ENCODE measurements at places on chromosomes 2 and 18.

DNA sequence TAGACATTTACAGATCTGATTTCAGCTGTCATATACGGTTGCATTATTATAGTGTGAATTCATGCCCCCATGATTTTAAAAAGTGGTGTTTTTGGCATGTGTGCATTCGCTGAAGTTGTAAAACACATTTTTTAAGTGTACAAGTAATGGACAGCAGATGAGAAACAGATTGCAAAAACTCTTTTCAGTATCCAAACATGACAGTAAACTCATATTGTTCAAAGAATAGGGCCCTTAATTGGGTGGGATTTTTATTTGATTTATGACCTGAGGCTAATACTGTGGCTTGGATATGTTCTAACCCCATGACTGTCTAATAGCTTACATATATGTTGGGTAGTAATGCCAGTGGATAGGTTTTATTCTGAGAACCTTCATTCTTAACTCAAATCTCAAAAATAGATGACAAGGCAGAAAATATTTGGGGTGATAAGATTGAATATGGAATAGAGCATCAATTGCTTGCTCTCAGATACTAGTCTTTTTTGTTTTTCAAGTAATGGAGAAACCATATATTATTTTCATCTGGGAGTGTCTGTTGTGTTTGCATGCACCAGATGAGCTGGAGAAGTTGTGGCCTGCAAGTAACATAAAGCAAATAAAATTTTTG is 118.6 kb downstream of the PARD3B start:
- no peaks in the 10 kb centered on the region for H3K36me3 ChIP-seq
- H3K4me1 ChIP-seq, result no peaks in the 10 kb centered on the region
- no peak overlapping the region for H3K4me3 ChIP-seq
- H3K27ac ChIP-seq, result no peak overlapping the region
- DNase-seq, result no peak
- no peaks in the 10 kb centered on the region for H3K27me3 ChIP-seq

DNA sequence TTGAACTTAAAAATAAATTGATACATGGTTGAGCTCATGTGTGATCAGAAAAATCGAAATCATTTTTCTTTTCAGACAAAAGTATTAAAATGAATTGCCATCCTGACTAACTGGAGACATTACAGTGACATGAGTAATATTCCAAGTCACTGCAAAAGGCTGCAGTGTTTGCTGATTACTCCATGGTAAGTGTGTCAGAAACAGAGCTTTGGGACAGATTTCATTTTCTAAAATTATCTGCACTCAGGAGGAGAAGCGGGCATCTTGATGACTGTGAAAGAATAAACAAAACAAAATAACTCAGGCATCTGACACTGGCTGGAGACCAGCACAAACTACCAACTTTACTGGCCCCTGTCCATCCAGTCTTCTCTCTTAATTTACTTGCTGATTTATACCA is 312.3 kb upstream of the PIK3C3 start:
- no peaks in the 10 kb centered on the region for H3K36me3 ChIP-seq
- no peak overlapping the region for H3K4me3 ChIP-seq
- DNase-seq, result no peak
- H3K27me3 ChIP-seq, result no peaks in the 10 kb centered on the region

DNA sequence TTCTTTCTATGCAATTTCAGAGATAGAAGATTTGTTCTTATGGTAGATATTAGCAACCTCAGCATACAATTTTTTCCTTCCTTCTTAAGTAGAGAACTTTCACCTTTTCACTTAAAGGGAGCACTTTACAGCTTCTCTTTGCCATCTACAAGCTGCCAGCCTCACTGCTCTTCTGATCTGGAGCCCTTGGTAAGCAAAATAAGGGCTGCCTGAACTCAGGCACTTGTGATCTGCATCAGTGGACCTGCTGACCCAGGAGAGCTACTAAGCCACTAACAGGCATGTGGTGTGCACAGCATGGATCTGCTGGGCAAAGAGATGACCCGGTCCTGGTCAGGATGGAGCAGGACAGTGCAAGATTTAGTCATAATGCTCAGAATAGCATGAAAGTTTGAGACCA is 80.8 kb upstream of the SNTG2 start:
- H3K27ac ChIP-seq, result no peak overlapping the region
- H3K4me1 ChIP-seq, result no peaks in the 10 kb centered on the region
- H3K36me3 ChIP-seq, result no peaks in the 10 kb centered on the region
- DNase-seq, result no peak

DNA sequence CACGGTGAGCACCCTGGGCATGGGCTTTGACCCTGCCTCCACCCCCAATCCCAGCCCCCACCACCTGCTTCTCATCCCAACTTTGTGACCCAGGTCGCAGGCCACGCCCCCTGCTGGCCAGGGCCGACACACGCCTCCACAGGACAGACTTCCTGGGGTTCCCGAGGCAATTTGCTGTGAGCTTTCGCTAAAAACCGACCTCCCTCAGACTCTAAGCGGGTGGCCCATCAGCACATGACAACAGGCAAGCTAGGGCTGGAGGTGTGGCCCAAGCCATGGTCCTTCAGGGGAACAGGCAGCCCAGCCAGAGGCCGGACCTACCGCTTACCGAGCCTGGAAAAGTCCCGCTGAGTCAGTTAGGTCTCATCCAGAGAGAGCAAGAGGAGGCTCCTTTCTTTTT is 31.9 kb downstream of the C1QL2 start:
- H3K4me3 ChIP-seq, result no peak overlapping the region
- H3K27me3 ChIP-seq, result no peaks in the 10 kb centered on the region
- no peaks in the 10 kb centered on the region for H3K4me1 ChIP-seq
- H3K36me3 ChIP-seq, result no peaks in the 10 kb centered on the region

DNA sequence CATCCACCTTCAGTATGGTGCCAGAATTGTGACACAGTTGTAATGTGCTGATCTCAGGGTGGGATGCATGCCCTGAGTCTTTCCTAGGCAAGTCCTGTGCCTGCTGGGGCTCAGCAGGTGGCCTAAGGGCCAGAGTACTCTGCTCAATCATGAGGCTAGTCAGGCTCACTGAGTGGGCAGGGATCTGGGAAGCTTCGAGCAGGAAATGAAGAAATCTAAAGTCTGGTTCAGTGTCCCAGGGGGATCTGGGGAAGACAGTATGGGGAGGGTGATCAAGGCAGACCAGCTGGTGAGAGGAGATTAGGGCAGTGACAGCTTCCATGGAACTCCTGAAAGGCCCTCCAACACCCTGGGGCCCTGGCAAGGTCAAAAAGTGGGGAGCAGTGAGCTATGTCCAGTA is 8.9 kb upstream of the ANKRD29 start:
- no peak overlapping the region for H3K27ac ChIP-seq
- H3K36me3 ChIP-seq, result no peaks in the 10 kb centered on the region
- no peak overlapping the region for H3K4me3 ChIP-seq
- no peaks in the 10 kb centered on the region for H3K27me3 ChIP-seq
- no peaks in the 10 kb centered on the region for H3K4me1 ChIP-seq

DNA sequence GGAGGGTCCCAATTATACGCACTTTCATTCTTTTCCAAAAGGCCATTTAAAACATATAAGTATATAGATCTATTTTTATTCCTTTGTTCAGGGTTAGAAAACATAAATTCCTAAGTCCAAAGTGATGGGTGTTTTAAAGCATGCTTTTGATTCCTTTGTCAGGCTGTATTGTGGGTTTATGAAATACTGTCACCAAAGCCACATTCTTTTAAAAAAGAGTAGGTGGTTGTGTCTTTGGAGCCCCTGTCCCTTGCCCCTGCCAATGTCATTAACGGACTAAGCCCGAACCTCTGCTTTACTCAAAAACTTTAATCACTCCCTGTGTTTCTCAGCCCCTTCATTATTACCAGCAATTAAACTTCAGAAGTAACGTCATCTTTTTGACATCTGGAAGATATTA is 104.9 kb upstream of the APCDD1 start:
- H3K36me3 ChIP-seq, result no peaks in the 10 kb centered on the region
- H3K27me3 ChIP-seq, result no peaks in the 10 kb centered on the region
- no peaks in the 10 kb centered on the region for H3K4me1 ChIP-seq
- DNase-seq, result no peak
- no peak overlapping the region for H3K4me3 ChIP-seq

- no peak for DNase-seq
- H3K27ac ChIP-seq, result no peak overlapping the region
- no peaks in the 10 kb centered on the region for H3K4me1 ChIP-seq
- no peaks in the 10 kb centered on the region for H3K36me3 ChIP-seq
- H3K4me3 ChIP-seq, result no peak overlapping the region
- H3K27me3 ChIP-seq, result no peaks in the 10 kb centered on the region
Observed at GRCh38 chr2:156536534-156536933, 100.4 kb downstream of the GPD2 start.

DNA sequence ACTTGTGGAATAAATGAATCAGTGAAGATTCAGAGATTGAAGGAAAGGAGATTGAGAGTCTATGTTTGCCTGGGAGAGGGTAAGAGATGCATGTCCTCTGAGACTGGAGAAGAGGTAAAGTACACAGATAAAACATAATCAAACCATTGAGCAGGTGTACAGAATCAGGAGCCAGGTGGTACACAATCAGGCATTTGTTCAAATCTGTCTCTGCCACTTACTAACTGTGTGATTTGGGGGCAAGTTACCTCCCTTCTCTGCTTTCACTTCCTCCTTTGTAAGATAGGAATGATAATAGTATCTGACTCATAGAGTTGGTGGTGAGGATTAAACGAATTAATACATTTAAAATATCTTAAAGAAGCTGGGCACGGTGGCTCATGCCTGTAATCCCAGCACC is 94.0 kb downstream of the CDK15 start:
- no peaks in the 10 kb centered on the region for H3K36me3 ChIP-seq
- DNase-seq, result no peak
- H3K27me3 ChIP-seq, result no peaks in the 10 kb centered on the region
- H3K4me1 ChIP-seq, result no peaks in the 10 kb centered on the region
- H3K27ac ChIP-seq, result no peak overlapping the region

GRCh38 chr2:238706673-238707072 is 141.2 kb upstream of the TWIST2 start:
- no peak overlapping the region for H3K4me3 ChIP-seq
- DNase-seq, result no peak

GRCh38 chr18:13534631-13535030 is 191.7 kb downstream of the FAM210A start:
- H3K27me3 ChIP-seq, result no peaks in the 10 kb centered on the region
- DNase-seq, result no peak
- no peak overlapping the region for H3K4me3 ChIP-seq
- H3K4me1 ChIP-seq, result peaks cover 24% of the 10 kb centered on the region

GRCh38 chr2:226376516-226377180 is 423.0 kb downstream of the IRS1 start:
- no peak overlapping the region for H3K4me3 ChIP-seq
- H3K4me1 ChIP-seq, result no peaks in the 10 kb centered on the region
- H3K27ac ChIP-seq, result no peak overlapping the region
- H3K36me3 ChIP-seq, result no peaks in the 10 kb centered on the region
- no peak for DNase-seq

DNA sequence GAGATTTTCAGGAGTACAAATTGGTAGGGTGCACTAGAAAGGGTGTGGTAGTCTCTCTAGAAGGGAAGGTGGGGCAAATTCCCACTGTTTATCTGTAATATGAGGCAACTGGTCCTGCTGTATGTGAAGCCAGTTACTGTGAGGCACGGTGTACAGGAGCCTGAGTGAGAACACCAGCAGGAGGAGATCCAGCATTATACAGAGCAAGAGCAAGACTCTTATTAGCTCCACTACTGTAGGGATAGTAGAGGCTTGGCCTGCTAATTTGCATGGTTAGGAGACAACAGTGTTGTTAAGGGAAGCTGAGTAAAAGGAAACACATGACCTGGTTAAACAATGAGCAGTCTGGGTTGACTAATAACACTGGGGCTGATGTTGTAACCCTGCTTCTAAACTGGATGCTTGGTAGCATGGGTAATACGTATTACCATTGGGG is 76.3 kb upstream of the WDSUB1 start:
- H3K27ac ChIP-seq, result no peak overlapping the region
- H3K36me3 ChIP-seq, result peaks cover 19% of the 10 kb centered on the region
- no peak overlapping the region for H3K4me3 ChIP-seq
- no peaks in the 10 kb centered on the region for H3K4me1 ChIP-seq
- DNase-seq, result no peak

- H3K27me3 ChIP-seq, result no peaks in the 10 kb centered on the region
- DNase-seq, result no peak
- H3K27ac ChIP-seq, result no peak overlapping the region
- H3K36me3 ChIP-seq, result no peaks in the 10 kb centered on the region
Observed at GRCh38 chr2:106126705-106127281, 67.3 kb downstream of the UXS1 start.

GRCh38 chr18:37578886-37579513 is 13.4 kb upstream of the CELF4 start:
- no peaks in the 10 kb centered on the region for H3K27me3 ChIP-seq
- H3K4me1 ChIP-seq, result no peaks in the 10 kb centered on the region
- H3K36me3 ChIP-seq, result no peaks in the 10 kb centered on the region
- DNase-seq, result no peak
- no peak overlapping the region for H3K4me3 ChIP-seq
- H3K27ac ChIP-seq, result no peak overlapping the region

DNA sequence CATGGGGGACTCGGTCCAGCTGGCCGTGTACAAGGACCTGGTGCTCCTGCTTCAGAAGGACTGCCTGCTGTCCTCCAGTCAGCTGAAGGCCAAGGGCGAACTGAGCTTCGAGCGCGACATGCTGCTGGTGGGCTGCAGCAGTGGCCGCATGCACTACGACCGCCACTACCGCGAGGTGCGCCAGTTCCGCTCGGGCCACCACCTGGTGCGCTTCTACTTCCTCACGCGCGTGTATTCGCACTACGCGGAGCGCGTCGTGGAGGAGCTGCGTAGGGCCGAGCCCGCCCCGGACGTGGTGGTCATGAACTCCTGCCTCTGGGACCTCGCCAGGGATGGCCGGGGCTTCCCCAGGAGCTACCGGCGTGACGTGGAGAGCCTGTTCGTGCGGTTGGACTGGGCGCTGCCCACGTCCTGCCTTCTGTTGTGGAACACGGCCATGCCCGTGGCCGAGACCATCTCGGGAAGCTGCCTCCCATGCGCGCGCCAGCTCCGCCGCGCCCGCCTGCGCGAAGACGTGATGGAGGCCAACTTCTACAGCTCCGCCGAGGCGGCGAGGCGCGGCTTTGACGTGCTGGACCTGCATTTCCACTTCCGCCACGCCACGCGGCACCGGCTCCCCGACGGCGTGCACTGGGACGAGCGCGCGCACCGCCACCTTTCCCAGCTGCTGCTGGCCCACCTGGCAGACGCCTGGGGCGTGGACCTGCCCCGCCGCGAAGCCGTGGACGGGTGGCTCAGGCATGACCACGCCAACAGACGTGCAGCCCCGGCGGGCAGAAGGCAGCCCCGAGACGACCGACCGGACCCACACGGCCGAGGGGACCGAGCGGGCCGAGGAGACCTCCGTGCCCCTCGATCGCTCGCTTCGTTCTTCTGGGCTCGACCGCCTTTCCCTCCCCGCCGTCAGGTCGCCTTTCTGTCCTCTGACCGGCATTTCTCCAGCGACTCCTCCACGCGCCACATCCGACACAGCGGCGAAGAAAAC is 293.9 kb upstream of the ERBB4 start:
- H3K4me3 ChIP-seq, result no peak overlapping the region
- no peak overlapping the region for H3K27ac ChIP-seq
- H3K36me3 ChIP-seq, result no peaks in the 10 kb centered on the region
- DNase-seq, result no peak

- H3K4me3 ChIP-seq, result no peak overlapping the region
- no peaks in the 10 kb centered on the region for H3K36me3 ChIP-seq
- DNase-seq, result no peak
Observed at GRCh38 chr18:50410008-50410407, 35.2 kb downstream of the SKA1 start.
